Activated CD8-positive, alpha-beta memory T cell treated with anti-CD3 and anti-CD28 coated beads for 36 hours (primary cell): ENCODE measurements at places on chromosomes 7 and 10. TPM values are rescaled to one million over a fixed set of nuclear protein-coding genes. Genes with fewer than 3 reads are reported as not detected.

KIFBP gene
- 21.4 TPM for total RNA-seq

SPACDR gene
- total RNA-seq, result 1.4 TPM

CALCR gene
- total RNA-seq, result not detected

PDZD7 gene
- total RNA-seq, result 0.27 TPM

CPEB3 gene
- total RNA-seq, result 1.8 TPM

C7orf57 gene
- total RNA-seq, result 2.1 TPM

GALNT17 gene
- not detected for total RNA-seq

SFMBT2 gene
- total RNA-seq, result 22.6 TPM

AQP1 gene
- 0.25 TPM for total RNA-seq

MSMB gene
- total RNA-seq, result not detected

HOXA4 gene
- 0.19 TPM for total RNA-seq

MORN4 gene
- total RNA-seq, result 3.6 TPM

ZFAND4 gene
- 10.5 TPM for total RNA-seq
